AML-193 (cell line): ENCODE measurements at places on chromosomes 1 and 21.

DNA sequence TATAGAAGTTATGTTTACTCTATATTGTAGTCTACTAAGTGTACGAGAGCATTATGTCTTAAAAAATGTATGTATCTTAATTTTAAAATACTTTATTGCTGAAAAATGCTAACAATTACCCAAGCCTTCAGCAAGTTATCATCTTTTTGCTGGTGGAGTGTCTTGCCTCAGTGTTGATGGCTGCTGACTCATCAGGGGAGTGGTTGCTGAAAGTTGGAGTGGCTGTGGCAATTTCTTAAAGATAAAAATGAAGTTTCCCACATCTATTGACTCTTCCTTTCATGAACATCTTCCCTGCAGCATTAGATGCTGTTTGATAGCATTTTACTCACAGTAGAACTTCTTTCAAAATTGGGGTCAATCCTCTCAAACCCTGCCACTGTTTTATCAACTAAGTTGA lies 95.8 kb downstream of the CDC7 start:
- DNase-seq, result no peak

GRCh38 chr1:58211869-58212268 lies 334.7 kb downstream of the OMA1 start:
- DNase-seq, result no peak

DNA sequence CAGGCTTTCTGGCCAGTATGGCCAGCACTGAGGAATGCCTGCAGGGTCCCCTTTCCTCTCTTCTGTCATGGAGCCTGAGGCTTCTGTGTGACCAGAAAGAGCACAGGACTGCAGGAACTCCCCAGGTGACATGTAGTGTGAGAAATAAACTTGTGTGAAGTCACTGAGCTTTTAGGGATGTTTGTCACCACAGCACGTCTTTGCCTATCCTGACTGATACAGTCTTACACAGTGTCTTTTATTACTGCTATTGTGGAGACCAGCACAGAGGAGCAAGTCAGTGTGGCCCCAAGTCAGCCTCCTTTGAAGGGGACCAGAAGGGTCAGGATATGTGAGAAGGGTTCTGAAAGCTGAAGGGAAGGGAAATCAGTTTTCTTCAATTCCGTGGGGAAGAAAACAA lies 102.5 kb downstream of the LAMC2 start:
- DNase-seq, result no peak

GRCh38 chr1:31586376-31587327 lies 10.3 kb downstream of the TINAGL1 start:
- DNase-seq, result no peak

GRCh38 chr1:201385299-201385891 lies 7.9 kb upstream of the TNNT2 start:
- no peak for DNase-seq

DNA sequence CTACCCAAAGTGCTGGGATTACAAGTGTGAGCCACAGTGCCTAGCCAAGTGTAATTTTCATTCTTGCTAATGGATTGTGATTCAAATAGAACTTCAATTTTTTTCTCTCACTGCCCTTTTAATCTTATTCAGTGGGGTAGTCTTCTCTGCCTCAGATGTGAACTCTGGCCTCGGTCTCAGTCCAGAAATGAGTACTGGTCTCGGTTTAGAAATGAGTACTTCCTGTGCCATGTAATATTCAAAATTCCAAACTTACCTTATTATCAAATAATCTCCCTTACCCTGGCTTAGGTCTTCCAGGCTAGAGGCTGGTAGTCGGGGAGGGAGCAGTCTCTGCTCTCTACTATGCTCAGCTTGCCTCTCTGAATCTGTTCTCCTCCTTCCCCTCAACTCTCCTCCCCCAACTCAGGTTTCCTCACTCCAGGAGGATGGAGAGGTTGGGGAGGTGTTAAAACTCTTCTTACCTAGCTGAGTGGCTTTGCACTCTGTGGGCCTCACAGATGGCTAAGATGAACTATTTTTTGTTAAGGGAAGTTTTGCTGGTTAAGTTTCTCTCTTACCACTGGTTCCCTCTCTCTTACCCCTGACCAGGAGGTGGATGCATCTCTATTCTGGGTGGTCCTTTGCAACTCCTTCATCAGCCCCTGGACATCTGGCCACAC lies 4.8 kb upstream of the SLAMF9 start:
- no peak for DNase-seq

DNA sequence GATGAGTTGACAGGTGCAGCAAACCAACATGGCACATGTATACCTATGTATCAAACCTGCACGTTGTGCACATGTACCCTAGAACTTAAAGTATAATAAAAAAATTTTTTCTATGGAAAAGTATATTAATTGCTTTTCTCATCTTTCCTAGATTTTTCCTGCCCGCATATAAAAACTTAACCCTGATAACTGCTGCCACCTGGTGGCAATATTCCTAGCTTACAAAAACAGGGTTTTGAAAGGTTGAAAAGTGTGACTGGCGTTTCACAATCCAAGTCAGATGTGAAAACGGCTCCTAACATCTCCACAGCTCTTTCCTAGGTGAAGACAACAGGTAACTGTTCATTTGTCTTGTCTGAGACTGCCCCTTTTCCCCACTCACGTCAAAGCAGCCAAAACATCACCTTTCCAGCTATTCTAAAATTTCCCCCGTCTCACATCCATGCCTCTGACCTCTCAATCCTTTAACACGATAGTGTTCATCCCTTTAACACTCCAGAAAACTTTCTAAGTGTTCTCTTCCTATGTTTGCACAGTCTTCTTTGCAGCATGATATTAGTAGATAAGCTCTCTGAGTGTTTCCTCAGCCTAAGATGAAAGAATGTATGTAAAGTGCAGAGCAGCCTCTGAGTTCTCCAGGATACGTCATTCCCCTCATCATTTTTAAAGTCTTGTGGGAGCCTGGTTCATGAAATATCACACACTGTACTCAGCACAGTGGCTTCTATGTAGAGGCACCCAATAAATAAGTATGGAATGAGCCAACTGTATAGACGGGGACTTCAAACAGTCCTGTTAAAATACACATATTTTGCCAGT lies 27.5 kb downstream of the OVGP1 start:
- DNase-seq, result peak; percentile 39

GRCh38 chr21:18023157-18023556 lies 204.0 kb upstream of the C21orf91 start:
- DNase-seq, result no peak

DNA sequence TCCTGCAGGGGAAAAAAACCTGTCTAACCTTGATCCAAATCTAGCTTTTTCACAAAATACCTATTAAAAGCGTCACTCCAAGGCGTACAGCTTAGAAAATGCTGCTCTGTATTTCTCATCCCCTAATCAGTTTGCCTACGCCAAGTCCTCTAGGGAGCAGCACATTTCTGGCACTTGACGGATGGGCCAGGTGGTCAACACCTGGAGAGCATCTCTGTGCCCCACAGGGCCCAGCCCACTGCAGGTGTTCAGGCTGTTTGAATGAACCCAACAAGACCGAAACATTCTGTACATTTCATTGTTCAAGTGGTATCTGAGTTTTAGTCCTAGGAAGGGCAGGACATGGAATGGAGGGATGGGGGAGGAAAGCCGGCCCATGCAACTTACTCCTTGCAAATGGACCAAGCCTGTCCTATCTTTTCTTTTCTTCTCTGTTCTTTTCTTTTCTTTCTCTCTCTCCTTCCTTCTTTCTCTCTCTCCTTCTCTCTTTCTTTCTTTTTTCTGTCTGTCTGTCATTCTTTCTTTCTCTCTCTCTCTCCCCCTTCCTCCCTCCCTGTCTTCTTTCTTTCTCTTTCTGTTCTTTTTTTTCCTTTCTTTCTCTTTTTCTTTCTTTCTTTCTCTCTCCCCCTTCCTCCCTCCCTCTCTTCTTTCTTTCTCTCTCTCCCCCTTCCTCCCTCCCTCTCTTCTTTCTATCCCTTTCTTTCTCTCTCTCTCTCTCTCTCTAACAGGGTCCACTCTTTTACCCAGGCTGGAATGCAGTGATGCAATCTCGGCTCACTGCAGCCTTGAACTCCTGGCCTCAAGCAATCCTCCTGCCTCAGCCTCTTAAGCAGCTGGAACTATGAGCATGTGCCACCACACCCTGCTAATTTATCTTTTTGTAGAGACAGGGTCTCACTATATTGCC lies 29.1 kb downstream of the IGFN1 start:
- no peak for DNase-seq

DNA sequence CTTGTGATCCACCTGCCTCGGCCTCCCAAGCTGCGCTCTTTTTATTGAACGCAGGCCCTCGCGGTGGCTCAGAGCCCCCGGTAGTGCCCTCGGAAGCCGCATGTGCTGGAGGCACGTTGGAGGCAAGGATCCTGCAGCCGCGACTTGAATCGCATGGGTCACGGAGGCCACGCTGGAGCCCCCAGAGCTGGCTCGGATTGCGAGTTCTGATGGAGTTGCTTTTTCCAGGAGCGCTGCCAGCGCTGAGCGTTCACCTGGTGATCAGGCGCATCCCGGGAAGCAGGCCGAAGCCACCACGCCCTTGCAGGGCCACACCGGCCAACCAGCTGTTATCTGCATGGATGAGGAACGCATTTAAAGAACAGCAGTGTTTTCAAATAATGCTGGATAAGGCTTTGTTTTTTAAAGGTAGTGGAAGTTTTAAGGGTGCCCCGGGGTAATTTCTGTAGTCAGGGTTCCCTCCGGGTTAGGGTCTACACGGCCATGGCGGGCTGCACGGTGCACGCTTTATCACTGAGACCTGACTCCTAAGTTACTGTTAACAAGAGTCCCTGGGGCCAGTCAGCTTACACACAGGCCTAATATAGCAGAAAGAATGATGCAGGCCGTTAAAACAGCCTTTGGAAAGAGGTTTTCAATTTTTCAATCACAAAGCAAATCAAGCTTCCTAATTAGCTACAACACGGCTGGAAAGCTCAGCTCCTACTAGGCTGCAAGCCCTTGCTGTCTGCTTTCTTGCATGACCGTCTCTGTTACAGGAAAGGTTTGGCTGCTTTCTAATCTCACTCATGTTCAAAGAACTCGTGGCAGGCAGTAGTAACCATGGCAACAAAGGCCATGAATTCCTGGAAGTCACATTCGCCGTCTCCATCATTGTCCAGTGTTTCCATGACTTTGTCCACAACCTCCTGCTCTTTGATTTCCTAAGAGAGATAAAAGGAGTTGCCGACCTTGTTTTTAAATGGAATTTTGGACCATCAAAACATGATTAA lies 6.0 kb downstream of the S100B start:
- DNase-seq, result no peak
